OCI-M1 (cell line): ENCODE measurements at places on chromosomes 5 and 9.

- peak; percentile 78 for DNase-seq
Measured at GRCh38 chr5:32193591-32193990, 19.5 kb upstream of the GOLPH3 start.

DNA sequence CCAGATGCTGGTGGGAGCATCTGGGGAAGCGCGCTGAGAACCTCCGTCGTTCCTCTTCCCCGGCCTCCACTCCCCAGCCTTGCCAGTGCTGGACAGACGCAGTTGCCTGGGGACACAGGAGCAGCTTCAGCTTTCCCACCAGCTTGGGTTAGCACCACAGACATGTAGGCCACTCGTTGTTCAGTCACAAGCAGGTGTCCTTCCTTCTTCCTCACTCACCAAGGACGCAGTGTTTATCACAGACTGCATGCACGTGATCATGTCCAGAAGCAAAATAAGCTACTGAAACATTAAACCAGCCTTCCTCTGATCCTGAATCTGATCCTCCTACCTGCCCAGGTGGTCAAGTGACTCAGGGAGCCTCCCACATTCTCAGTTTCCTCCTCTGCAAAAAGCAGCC is 232.9 kb downstream of the SYK start:
- no peak for DNase-seq

- no peak for DNase-seq
Measured at GRCh38 chr5:33840927-33841547, 50.8 kb downstream of the ADAMTS12 start.

DNA sequence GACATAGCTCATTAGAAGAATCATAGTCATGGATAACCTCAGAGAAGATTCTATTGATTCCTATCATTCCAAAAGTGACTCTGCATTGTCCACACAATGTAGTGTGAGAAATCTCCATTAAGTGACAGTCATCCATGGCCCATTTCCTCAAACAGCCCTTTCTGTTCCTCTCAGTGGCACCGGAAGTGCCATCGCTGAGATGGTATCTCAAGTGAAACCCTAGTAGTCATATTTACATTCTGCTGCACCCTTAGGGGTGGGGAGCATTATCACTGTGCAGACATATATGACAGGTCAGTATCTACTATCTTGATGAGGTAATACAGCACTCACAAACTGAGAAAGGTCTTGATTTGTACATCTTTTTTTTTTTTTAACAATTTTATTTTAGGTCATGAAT is 55.4 kb upstream of the MIER3 start:
- DNase-seq: peak; percentile 9

DNA sequence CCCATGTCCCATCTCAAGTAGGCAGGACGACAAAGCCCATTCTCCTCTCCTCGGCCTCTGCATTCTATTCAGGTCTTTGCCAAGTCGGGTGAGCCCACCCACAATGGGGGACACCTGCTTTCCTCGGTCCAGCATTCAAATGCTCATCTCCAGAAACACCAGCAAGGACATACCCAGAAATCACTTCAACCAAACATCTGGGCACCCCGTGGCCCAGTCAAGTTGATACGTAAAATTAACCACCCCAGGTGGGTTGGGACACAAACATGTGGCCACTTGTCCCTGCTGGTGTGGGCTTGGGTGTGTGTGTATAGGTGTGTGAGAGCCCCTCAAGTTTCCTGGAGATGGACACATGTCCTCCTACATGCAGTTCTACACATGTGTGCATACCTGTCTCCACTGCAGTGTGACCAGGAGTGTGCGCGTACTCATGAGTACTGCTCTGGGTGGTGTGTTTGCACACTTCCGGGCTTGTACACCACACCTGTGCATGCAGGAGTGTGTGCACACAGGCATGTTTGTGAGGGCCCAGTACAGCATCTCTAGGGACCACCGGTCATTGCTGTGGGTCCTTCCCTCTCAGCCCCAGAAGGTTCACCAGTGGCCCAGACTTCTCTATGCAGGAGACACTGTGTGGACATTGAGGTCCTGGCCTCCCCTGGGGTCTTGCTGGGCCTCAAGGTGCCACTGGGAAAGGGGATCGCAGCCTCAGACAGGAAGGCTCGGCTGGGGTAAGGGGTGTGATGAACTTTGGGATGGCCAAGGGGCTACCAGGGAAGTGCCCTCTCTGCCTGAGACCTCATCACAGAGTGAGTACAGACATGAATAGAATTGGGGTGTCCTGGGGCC is 35.4 kb upstream of the RXRA start:
- no peak for DNase-seq

DNA sequence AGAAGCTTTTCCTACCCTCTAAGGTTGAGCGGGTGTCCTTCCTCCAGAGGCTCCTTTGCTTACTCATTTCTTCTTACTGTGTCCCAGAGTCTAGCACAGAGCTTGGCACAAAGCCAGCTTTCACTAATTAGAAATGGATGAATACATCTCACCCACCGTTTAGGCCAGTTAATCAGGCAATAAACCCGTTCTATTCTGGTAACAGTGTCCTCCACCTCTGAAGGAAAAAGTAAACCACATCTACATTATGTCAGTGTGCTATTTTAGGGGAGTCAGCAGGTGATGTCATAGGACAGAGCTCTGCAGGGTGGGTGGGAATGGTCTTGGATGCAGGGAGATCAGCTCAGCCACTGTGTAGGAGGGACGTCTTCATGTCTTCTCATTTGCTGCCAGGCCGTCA is 109.2 kb downstream of the OSTF1 start:
- DNase-seq: no peak

DNA sequence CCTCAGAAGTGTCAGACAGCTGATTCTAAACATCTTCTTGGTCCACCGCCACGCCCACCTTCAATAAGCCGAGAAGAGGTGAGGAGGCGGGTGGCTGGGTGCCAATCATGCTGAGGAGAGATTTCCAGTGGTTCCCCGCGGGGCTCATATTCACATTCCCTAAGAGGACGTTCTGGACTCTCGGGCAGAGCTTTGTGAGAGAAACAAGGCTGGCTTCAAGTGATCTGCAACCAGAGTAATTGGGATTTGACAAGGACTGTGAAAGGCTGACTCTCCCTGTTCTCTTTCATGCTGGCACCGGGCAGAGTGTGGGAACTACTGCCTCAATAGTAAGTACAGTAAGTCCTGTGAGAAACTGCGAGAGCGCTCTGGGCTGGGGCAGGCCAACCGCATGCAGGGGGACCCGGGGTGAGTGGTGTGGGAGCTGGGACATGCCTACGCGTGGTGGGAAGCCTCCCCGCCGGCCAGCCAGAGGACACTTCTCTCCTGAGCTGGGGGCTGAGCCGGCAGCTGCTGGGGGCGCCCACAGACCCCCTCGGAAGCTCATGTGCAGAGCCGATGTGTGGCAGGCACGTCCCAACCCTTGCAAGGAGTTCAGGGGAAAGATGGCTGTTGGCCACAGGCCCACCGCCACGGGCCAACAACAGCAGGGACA is 110.9 kb downstream of the LIFR start:
- no peak for DNase-seq

DNA sequence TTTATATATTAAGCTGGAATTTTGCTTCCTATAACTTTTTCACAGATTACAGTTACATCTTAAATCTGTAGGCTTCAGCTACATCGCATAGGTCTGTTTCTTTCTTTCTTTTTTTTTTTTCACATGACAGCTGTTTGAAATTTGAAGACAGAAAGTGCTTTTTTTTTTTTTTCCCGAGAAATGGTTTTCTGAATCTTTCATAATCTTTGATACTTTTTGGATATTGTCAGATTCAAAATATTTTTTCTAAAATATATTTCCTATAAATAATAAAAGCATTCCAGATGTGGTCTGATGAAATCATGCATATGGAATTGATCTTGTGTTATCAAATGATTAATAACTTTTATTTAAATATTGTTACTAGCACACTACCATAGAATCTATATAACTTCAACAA is 212.2 kb downstream of the TAF11L14 start:
- DNase-seq: no peak

GRCh38 chr5:96768708-96769251 is 39.0 kb downstream of the ERAP1 start:
- no peak for DNase-seq

GRCh38 chr9:117682955-117683710 is 21.1 kb upstream of the TLR4 start:
- DNase-seq: no peak

DNA sequence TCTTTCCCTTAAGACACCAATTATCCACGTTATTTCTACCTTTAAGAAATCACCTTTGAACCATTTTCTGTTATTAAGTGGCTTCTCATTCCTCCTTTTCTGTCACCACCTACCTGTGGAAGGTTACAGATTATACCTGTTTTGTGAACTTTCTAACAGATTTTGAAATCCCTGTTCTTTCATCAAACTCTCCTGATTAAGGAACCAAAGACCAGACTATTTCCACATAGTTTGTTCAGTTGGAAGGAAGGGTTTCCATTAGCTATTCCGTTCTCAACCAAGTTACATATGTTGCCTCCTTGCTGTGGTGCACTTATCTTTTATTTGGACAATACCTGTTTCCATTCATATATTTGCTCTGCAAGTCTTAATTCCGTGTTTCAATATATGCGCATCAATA is 343.6 kb downstream of the ADGRV1 start:
- DNase-seq: no peak

DNA sequence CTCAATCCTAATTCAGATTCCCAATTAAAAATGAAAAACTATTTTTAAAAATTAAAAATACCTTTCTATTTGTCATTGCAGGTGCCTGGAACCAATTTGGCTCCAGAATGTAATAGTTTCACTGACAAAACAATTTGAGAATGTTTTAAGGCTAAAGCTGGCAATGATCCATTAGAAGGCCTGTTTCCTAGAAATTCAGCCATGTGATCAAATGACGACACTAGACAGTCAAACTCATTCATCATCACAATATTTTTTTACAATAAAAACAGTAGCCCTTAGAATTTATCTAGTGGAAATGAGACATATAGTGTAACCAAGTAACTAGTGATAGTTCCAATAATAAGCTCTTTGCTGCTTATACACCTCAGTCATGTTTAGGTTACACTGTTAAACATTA is 75.4 kb upstream of the MAP3K1 start:
- peak; percentile 60 for DNase-seq

- no peak for DNase-seq
Measured at GRCh38 chr9:100933656-100934055, 94.9 kb upstream of the PLPPR1 start.

DNA sequence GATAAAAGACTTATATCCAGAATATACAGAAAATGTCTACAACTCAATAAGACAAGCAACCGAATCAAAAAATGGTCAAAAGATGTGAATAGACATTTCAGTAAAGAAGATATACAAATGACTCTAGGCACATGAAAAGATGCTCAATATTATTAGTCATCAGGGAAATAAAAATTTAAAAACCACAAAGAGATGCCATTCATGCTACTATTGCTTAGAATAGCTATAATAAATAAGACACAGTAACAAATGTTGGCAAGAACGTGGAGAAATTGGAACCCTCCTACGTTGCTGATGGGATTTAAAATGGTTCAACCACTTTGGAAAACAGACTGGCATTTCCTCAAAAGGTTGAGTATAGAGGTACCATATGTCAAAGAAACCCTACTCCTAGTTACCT is 39.8 kb downstream of the POLK start:
- DNase-seq: no peak

GRCh38 chr9:132293145-132293721 is 61.6 kb downstream of the SETX start:
- peak; percentile 17 for DNase-seq

DNA sequence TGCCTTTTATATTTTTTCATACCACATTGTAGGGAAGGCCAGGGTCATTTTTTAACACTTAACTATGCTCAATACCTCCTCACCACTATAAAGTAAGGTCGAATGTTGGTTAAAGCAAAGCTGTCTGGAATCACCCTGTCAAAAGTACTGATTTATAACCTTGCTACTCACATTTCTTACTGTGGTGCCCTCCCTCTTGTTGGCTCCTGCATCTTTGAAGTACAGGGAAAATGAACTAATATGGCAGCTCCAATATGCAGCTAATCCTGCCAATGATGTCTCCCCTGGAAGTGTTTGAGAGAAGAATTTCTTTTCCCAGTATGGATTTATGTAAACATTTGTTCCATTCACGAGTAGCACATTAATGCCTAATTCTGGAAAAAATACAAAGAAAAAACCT is 108.4 kb upstream of the RPS23 start:
- DNase-seq: no peak

GRCh38 chr5:74393943-74394342 is 246.6 kb downstream of the ENC1 start:
- no peak for DNase-seq

- DNase-seq: no peak
Measured at GRCh38 chr9:132990781-132991180, 12.3 kb downstream of the GFI1B start.

DNA sequence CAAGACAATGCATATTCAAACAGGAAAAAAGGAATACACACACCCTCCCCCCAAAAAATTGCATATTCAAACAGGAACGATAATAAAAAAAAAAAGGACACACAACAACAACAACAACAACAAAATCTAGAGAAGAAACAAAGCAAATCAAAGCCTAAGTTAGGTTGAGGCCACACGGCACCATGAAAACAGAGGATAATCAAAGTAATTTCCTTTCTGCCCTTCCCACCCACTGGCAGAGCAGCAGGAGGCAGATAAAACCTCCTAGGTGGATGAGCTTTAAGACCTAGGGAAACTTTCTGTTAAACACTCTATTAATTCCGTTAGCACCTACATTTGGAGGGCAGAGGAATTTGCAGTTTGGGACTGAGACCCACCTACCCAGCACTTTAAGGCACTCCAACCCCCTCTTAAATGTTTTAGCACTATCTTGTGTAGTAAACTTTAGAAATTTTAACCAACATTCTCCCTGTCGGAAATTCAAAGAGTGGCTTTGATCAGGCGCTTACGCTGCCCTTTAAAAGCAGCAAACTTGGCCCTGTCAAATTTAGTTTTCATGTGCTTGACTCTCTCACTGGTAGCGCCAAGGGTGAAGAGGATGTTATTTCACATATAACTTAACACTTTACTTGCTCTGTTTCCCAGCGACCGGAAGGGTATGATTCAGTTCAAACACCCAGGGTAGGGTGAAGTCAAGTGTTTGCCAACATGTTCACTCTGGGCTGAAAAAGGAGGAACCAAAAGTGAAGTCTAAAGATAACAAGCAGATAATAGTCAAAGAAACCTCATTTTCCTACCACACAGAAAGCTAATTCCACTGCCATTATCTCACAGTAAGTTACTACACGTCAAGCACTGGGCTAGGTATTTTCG is 9.2 kb downstream of the ENC1 start:
- DNase-seq: peak; percentile 80

DNA sequence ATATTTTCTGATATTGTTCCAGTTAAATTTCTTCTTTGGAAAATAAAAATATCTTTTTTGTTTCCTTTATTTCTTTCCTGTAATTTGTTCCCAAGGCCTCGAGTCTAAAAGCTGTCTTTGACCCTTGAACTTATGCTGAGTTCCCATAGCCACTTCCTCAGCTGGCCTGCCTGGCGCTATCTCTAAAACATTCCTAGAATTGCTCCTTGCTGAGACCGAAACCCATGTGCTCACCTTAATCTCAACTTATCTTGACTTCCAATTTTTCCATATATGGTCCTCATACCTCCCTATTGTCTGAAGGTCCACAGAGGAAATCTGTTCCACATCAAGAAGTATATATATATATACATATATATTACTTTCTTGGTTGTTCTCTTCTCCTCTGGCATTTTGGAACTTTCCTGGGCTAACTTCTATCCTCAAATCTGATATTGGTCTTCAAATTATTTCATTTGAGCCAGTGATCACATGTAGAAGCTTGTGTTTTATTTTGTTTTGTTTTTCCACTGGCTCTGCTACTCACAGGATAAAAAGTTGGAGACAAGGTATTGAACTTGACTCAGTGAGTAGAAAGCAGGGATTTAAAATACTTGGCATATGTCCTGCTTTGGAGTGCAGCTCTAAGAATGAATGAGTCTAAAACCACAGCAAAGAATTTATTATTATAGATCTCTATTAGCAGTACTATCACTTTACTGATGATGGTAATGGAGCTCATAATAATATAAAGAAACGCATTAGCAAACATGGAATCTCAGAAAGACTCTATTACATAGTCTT is 45.2 kb downstream of the ENC1 start:
- peak; percentile 20 for DNase-seq
